Naive thymus-derived CD8-positive, alpha-beta T cell (primary cell): ENCODE measurements at places on chromosomes 7 and 10. TPM values are rescaled to one million over a fixed set of nuclear protein-coding genes. Genes with fewer than 3 reads are reported as not detected.

GRCh38 chr7:45889367-45890067 lies 1.2 kb downstream of the IGFBP1 start:
- H3K4me3 ChIP-seq: no peak overlapping the region
- H3K36me3 ChIP-seq: no peaks in the 10 kb centered on the region
- no peak overlapping the region for H3K27ac ChIP-seq
- no peak for DNase-seq
- no peaks in the 10 kb centered on the region for H3K4me1 ChIP-seq

DNA sequence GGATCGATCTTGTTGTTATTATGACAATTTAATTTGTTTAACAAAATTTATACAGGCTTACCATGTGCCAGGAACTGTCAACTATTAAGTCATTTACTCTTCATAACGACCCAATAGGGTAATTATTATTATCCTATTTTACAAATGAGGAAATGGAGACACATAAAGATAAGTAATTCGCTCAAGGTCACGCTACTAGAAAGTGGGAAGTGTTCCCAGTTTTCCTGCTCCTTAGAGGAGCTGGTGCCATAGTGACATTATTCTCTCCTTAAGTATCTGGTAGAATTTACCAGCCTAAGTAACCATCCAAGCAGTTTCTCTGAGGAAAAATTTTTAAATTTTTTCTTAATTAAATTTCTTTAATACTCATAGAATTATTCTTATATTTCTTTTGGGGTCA lies 360.9 kb upstream of the RNF32 start:
- peaks cover 11% of the 10 kb centered on the region for H3K27me3 ChIP-seq
- no peaks in the 10 kb centered on the region for H3K4me1 ChIP-seq
- DNase-seq: no peak
- no peak overlapping the region for H3K27ac ChIP-seq

- peaks cover 17% of the 10 kb centered on the region for H3K36me3 ChIP-seq
- no peak overlapping the region for H3K27ac ChIP-seq
- DNase-seq: no peak
- H3K4me3 ChIP-seq: no peak overlapping the region
- peaks cover 27% of the 10 kb centered on the region for H3K27me3 ChIP-seq
These were observed 65.5 kb downstream of the PYROXD2 start for GRCh38 chr10:98349508-98349922.

Gene CALCR
- not detected for total RNA-seq

Gene UCN3
- total RNA-seq: not detected

Gene CLCN1
- not detected for total RNA-seq

- H3K27ac ChIP-seq: no peak overlapping the region
- H3K36me3 ChIP-seq: peaks cover 3% of the 10 kb centered on the region
- no peak overlapping the region for H3K4me3 ChIP-seq
These were observed 149.9 kb downstream of the NEURL1 start for GRCh38 chr10:103643381-103643780.

DNA sequence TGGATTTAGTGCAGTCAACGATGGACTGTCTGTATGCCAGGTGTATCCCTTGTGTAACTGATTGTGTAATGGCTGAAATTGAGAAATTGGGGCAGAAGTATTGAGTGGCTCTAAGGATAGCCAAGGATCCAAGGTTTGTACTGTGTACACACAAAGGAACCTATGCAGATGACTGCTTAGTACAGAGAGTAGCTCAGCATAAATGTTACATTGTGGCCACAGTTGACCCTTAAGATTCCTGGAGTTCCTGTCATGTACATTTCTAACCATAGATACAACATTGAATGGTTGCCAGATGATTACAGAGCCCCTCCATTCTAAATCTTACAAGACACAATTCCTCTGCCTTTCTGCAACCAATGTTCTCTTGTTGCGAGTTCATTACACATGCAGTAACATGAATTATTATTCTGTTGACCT lies 25.3 kb downstream of the CCDC126 start:
- no peaks in the 10 kb centered on the region for H3K27me3 ChIP-seq
- H3K27ac ChIP-seq: no peak overlapping the region
- H3K36me3 ChIP-seq: peaks cover 37% of the 10 kb centered on the region
- peaks cover 7% of the 10 kb centered on the region for H3K4me1 ChIP-seq
- no peak overlapping the region for H3K4me3 ChIP-seq
